ENCODE measurements at places on chromosomes 7 and 10.

DNA sequence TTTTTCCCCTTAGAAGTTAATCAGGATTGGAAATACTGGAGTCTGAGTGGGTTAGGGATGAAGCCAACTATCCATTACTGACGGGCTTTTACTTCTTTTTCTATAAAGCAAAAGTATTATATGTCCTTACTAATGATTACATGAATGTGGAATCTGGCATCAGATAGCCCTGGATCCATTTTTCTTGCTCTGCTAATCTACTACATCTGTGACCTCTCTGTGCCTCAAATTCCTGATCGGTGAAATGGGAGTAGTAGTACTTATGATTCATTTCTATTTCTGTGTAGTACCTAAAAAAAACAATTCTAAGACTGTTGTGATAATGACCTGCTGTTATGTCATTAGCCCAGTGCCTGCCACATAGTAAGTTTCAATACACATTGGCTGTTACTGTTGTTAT lies 621.6 kb downstream of the SORCS3 start:
- DNase-seq = no peak

DNA sequence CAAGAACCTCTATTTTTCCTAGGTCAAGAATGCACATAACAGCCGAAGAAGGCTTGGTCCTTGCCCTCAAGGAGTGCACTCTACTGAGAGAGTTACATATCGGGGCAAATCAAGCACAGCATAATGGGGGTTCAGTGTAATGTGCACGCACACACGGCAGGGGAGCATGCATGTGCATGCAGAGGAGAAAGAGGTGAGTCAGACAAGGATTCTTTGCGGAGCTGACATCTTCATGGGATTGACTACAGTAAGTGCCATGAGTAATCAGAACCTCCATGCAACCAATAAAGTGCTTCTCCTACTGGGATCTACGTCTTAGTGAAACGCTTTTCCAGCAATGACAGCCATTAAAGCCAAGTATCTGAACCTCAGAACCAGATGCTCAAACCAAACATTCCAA lies 123.6 kb downstream of the RNF216 start:
- no peak for DNase-seq

DNA sequence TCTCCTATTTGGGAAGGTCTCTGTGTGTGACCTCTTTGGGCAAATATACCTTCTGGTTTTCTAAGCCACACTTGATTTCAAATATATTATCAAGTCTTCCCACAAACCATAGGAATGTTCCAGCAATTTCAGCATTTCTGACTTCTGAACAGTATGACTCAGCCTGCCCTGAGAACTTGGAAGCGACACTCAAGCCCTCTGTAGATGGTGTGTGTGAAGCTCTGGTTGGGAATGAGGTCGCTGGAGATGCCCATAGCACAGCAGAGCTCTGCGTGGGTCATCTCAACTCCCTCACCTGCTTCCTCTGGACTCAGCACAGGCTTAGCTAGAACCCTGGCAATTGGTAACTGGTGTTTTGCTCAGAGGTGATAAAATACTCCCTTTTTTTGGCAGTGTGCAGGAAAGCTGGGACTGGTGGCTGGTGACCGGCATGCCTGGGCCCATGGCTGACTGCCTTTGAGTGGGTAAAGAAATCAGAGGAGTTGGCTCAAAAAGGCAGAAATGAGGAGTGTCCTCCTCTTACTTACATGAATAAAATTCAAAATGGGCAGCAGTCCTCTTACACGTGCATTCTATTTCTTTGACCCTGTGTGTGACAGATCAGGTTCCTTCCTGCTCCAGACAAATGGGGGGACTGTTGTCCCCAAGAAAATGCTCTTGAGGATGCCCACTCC lies 87.5 kb upstream of the NRP1 start:
- DNase-seq = peak; percentile 94

GRCh38 chr10:16792675-16793074 lies 24.5 kb downstream of the RSU1 start:
- DNase-seq = peak; percentile 94

DNA sequence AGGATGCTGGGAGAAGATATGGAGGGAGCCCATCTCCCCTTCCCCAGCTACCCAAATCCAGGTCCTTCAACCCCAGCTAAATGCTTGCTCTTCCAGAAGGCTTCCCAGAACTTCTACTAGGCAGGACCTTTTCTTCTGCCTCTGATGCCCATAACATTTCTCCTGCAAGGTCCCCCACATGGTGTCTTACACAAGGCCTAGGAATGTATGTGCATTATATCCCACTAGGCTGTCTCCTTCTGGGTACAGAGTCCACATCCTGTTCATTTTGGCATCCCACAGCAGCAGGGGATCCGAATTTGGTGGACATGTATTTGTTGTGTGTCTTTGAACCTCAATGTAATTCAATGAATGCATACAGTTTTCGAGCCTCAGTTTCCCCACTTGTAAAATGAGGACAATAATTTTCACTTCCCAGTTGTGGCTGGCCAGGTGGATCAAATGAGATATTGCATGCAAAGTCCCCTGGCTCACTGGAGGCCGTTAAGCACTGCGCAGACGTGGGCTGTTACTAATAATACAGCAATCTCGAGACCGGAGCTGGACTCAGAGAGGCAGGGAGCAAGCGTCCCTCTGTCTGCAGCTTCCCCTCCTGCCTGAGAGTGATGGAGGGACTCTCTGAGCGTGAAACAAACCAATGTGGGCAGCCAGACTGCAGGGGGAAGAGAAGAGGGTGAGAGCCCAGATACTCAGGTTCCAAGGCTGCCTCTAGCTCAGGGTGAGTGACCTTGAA lies 18.6 kb upstream of the YWHAG start:
- no peak for DNase-seq

DNA sequence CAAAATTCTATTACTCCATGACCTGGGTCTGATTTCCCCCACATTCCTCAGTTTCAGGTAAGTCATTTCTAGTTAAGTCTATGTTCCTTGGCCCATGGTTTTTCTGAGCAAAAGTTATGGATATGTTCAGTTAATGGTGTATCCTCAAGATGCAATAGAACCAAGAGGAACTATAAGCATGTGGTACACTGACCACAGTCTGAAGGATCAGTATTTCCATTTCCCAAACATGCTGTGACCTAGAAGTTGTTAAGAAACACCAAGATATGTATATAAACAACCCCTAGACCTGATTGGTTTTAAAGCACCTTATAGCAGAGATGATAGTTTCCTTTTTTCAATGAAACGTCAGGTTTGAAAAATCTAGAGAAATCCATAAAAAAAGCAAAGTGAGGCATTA lies 94.2 kb upstream of the ABCB5 start:
- no peak for DNase-seq

DNA sequence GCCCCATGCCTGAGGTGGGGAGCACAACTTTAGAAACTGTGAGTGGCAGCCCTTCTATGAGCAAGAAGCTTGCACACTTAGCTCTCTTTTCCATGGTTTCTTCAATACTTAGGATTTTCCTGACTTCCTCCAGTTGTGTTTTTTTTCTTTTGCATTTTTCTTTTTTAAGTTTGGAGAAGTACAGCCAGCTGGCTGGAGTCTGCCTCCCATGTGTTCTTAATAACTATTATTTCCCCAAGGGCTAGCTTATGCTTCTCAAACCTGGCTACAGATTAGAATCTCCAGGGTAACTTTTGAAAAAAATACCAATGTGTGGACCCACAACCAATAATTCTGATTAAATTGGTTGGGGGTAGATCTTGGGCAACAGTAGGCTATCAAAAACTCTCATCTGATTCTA lies 37.4 kb upstream of the MEOX2 start:
- no peak for DNase-seq

- DNase-seq = peak; percentile 53
Measured at GRCh38 chr7:55574051-55574717, 1.9 kb upstream of the VOPP1 start.

DNA sequence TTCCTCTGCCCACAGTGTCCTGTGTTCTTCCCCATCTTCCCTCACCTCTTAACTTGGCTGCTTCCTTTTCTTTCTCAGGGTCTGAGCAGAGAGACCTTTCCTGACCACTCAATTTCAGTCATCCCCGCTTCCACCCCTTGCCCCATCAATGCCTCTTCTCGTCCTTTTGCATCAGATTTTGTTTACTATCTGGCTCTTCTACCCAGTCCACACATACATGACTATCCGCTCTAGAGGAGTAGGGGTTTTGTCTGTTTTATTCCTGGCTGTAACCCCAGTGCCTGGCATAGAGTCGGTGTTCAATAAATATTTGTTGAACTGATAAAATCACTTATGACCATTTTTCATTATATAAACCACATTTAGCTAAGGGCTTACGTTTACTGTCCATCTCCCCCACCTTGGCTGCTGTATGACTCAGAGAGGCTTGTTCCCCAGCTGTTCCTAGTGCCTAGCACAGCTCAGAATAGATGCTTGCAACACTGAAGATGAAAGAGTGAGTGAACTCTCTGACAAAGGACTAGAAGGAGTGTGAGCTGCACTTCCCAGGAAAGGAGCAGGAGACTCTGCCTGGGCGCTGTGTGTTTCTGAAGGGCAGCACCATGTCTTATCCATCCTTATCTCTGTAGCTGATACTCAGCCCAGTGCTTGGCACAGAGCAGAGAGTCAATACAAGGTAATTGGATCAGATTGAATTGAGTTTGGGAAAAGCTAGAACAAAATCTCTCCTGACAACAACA lies 21.9 kb downstream of the ARID5B start:
- no peak for DNase-seq

DNA sequence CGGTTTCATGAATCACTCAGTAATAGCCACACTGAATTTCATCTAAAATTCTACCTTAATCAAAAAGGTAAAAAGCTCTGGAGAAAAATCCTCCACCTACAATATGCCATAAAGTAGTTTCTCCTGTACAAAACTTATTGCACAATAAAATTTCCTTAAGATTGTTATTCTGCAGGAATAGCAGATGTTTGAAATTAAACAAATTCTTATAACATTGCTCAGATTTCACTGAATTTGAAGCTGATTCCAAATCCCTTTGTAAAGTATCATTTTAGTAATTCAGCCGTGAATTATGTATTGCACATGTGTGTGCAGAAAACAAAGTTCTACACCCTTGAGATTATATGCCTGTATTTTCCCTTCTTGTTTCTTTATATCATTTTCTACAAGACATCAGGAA lies 123.8 kb downstream of the AMPH start:
- no peak for DNase-seq

DNA sequence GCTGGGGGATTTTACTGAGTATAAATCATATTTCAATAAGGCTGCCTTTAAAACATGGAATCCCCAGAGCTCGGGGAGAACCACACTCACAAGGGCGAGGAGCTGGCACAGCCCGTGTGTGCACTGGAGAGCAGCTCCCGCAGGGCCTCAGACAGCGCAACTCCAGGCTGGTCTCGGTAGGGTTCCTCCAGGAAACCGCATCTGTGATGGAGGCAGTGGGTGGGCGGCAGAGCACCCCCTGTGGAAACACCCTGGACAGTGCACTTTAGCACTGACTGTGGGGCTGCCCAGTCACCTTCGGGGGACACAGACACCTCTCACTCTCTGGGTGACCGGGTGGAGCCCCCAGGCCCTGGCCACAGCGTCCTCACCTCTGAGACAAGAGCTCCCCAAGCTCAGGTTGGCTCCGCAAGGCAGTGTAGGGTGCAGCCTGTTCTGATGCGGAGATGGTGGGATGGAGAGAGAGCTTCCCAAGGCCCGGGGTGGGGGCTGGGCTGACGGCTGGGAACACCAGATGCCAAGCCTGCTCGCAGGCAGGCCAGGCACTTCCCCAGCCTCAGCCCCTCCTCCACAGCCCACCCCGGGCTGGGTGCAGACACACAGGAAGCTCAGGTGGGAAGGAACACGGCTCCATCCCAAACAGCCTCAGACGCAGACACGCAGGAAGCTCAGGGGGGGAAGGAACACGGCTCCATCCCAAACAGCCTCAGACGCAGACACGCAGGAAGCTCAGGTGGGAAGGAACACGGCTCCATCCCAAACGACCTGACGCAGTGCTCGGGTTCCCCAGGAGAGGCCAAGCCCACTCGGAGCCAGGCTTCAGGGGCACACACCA lies 224.4 kb downstream of the MAD1L1 start:
- DNase-seq = no peak

GRCh38 chr10:114605155-114605797 lies 52.8 kb downstream of the ABLIM1 start:
- DNase-seq = no peak

DNA sequence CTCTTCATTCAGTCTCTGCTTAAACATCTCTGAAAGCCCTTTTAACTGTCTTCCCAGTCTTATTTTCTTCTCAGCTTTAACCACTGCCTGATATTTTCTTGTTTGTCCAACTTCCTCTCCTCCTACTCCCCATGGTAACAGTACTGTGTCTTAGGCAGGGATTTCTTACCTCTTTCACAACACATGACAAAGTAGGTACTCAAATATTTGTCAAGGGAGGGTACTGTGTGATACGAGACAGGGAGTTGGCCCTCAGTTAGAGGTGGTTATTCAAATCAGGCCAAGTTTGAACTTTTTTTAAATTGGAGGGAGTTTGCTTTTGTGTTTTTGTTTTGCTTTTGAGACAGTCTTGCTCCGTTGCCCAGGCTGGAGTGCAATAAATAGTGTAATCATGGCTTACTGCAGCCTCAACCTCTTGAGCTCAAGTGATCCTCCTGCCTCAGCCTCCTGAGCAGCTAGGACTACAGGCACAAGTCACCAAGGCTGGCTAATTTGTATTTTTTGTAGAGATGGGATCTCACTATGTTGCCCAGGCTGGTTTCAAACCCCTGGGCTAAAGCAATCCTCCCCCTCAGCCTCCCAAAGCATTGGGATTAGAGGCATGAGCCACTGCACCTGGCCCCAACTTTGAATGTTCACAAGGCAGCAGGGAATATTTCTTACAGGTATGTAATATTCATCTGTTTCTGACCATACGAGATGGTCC lies 2.5 kb upstream of the KPNA7 start:
- DNase-seq = no peak

DNA sequence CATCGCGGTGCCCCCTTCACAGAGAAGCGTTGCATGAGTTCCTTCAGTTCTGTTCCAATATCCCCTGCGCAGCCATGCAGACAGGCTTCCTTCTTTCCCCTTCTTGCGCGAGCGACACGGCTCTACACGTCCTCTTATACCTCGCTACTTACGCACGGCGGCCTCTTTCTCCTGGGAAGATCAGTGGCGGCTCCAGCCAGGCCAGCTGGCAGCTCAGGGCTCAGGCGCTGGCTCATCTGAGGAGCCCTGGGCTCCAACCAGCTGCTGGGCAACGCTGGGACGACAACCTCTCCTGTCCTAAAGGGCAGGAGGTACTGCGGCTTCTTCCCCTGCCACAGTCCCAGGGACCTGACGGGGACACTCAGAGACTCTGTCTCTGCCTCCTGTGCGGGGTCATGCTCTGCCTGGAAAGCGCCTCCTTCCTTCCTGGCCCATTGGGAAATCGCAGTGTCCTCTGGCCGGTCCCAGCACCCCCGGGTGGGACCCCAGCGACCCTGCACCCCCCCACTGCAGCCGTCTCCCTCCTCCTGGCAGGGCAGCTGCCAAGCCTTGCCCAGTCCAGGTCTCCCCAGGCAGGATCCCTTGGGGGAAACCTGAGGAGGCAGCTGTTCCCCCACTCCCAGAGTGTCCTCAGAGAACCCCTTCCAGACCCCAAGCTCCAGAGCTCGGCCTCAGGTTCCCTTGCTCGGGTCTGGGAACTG lies 5.0 kb upstream of the FAM20C start:
- no peak for DNase-seq

DNA sequence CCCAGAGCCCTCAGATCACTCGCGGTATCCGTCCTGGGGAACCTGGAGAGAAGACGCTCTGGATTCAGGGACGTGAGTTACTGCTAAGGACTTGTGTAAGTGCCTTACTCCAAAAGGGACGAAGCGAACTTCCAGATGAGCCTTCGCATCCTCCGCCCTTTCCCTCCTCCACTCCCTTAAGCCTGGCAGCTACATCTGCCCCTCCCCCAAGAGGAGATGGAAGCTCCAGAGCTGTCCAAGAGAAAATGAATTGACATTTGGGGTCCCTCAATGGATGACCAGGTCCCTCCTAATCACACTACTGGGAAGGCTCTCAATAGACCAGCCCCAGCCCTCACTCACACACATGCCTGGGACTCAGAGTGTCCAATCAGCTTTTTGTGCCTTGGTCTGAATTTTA lies 31.3 kb upstream of the GDF10 start:
- DNase-seq = no peak

All from astrocyte of the hippocampus (primary cell).